Posterior vena cava (tissue), 2 donors: ENCODE measurements at places on chromosomes 7 and 10.

- peak; percentile 58 for DNase-seq
Measured at GRCh38 chr10:116737627-116738327, 4.6 kb downstream of the HSPA12A start.

GRCh38 chr7:158016180-158017097 is 571.2 kb downstream of the PTPRN2 start:
- peak; percentile 67 for DNase-seq

DNA sequence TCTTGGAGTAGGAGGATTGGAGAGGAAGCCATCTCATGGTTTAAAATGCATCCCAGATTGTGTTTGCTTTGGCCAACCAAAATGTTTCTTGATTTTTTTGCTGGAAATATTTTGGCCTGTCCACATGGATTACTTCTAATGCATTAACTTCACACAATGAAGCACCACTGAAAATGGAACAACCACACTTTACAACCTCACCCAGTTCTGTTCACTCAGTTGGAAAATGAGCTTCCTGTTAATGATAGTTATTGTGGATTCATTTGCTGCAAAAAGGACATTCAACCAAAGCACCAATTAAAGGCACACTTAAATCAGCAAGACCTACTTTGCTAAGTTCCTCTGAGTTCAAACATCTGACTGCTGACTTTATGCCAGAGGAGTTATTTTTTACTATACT is 11.3 kb upstream of the A1CF start:
- DNase-seq: no peak

DNA sequence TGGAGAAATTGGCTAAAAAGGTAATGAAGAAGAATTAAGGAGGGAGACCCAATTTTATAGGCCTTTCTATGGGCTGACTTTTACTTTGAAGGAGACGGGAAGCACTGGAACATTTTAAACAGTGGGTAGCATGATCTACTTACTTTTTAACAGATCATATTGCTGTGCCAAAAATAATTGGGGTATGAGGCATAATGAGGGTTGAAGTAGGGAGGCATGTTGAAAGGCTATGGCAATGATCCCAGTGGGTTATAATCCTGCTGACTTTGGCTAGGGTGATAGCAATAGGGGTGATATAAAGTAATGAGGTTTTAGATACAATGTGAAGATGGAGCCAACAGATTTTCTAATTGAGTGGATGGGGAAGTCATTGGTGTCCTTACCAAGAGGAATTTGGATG is 73.2 kb downstream of the GPR37 start:
- DNase-seq: no peak

GRCh38 chr7:23347682-23348180 is 48.6 kb downstream of the MALSU1 start:
- no peak for DNase-seq

DNA sequence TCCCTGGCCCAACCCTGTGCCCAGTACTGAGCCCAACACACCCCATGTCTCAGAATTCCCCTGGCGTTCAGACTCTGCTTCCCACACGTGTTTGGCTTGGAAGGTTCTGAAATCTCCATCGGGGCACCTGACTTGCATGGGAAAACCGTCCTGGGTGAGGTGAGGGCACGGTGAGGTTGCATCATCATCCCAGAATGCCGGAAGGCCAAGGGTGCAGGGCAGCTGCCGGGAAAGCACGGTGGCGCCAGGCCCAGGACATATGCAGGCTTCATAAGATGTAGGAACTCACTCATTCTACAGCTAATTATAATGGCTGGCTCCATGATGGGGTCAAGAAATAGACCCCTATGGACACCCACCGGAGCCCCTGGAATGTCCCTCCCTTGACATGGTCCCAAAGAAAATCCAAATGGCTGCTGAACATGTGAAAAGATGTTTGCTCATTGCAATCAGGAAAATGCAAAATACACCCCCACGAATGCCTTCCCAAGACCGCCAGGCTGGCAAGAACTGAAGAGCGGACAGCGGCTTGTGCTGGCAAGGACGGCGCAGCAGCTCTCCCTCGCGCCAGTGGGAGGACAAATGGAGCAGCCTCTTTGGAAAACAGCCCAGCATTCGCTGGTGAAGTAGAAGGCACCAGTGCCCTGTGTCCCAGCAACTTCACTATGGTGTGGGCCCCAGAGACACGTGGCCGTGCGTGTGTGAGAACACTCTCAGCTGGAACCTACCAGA is 2.3 kb downstream of the KNDC1 start:
- DNase-seq: peak; percentile 47

DNA sequence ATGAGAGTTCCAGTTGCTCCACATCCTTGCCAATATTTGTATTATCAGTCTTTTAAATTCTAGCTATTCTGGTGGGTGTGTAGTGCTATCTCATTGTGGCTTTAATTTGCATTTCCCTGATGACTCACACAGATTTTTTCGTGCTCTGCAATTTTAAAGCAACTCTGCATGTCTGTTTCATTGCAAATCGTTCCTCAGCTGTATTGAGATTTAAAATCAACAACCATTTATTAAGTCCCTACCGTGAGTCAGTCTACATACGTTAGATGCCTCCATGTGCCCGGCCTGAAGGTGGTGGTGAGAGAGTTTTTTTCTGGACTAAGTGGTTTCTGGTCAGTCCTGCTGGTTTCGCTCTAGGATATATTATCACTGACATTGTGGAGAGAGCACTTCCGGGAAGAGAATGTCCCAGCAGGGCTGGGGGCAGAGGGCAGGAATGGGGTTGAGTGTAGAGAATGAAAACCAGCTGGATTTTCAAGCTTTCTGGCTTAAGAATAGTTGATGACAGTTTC is 8.4 kb upstream of the HYCC1 start:
- DNase-seq: no peak

- DNase-seq: no peak
Measured at GRCh38 chr10:51808187-51808586, 108.8 kb upstream of the CSTF2T start.

DNA sequence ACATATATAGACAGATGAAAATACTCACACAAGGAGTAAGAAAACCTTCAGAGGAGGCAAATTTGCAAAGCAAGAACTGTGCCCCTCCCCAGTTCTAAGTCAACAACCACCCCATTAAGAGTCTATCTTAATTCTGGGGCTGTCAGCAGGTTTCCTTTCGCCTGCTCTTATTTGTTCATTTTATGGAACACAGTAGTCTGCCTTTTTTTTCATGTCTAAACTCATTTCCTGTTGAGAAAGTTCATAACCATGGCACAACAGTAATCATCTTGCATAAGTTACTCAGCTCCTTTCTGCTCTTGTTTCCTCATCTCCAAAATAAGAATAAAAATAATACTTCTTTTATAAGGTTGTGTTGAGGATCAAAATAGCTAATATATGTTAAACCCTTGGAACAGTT is 25.8 kb upstream of the AMPH start:
- no peak for DNase-seq

- DNase-seq: no peak
Measured at GRCh38 chr7:42993038-42993437, 60.9 kb downstream of the MRPL32 start.

- DNase-seq: no peak
Measured at GRCh38 chr7:153696242-153696641, 356.0 kb upstream of the DPP6 start.

GRCh38 chr7:30505174-30505697 is 607 bp upstream of the GGCT start:
- DNase-seq: peak; percentile 78

DNA sequence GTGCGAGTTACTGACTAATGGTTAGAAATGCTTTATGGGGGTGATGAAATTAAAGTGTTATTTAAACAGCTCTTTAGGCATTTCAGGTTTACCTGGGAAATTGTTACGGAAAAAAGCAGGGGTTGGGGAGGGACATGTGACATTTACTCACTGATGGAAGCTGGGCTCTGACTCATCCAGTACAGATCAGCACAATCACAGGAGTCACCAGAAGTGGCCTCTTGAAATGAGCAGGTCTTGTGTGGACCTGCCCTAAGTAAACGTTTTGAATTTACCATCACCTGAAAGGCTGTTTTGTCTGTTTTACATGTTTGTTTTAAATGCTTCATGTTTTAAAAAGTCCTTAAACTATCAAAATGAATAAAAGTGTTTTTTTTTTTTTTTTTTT is 2.3 kb downstream of the GLRX3 start:
- DNase-seq: no peak

DNA sequence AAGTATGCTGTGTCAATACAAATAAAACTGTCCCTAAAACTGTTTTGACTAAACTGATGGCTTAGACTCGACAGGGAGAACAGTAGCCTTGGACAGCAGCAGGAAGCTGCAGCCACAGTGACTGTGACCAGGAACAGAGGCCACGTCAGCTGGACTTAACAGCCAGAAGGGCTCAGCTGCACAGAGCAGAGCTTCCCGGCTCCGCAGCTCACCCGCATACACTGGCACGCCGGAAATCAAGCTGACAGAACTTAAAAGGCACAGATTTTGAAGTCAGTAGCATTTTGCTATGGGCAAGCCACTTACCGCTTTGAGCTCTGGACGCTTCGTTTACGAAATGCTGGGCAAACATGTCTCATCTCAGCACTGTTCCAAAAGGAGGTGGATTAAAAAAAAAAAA is 769.7 kb upstream of the AUTS2 start:
- DNase-seq: no peak

DNA sequence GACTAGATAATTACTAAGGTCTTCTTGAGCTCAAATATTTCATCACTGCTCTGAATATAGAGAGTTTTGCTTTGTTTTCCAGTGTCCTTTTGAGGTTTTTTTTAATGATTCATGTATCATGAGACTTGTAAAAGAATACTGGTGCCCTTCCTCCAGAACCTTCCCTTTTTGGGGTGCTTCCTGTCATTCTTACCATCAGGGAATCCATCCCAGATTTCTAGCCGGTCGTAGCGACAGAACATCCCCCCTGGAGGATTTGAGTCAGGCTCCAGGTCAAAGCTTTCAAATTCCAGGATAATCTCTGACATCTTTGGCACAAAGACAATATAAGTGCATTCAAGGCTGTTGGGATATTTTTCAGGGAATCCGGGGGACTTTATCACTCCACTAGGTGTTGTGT is 71.0 kb downstream of the NRP1 start:
- no peak for DNase-seq

GRCh38 chr10:100245484-100246220 is 16.3 kb upstream of the CHUK start:
- no peak for DNase-seq

DNA sequence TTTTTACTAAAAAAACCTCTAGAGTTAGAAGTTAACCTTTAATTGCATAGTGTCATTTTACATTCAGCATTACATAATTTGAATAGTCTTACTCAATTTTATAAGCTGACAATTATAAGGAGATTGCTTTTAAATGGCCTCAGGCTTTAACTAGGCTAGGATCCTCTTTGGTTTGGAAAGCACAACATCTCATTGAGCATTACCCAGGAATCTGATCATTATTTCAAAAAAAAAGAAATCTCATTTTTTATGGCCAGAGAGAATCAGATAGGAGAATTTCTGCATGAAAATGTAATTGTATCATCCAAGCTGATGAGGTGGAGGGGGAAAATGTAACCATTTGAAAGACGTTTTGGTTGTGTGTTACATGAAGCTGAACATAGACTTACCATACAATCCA is 324.9 kb upstream of the POT1 start:
- no peak for DNase-seq

DNA sequence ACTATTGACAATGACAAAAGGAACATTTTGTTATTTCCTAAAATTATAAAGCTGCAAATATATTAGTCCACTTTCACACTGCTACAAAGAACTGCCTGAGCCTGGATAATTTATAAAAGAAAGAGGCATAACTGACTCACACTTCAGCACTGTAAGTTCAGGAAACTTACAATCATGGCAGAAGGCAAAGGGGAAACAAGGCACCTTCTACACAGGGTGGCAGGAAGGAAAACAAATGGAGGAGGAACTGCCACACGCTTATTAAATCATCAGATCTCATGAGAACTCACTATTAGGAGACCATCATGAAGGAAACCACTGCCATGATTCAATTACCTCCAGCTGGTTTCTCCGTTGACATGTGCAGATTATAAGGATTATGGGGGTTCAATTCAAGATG is 203.1 kb downstream of the TPK1 start:
- DNase-seq: no peak

GRCh38 chr10:90872648-90873020 is 860 bp downstream of the RPP30 start:
- DNase-seq: no peak

GRCh38 chr10:32033171-32033570 is 23.1 kb downstream of the KIF5B start:
- DNase-seq: no peak

DNA sequence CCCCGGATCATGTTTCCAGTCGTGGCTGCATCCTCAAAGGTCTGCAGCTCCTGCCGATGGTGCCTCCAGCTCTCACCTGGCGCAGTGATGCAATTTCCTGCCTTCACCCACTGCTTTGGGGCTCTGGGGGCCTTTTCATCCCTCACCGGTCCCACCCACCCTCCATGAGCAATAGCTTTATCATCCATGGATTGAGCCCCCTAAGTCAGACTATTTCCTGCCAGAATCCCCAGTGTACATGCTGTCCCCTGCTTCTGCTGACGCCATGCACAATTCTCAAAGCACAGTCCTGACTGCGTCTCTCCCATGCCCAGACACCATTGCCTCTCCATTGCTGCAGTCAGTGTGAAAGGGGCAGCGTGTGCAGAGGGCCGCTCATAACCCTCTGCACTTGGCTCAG is 49.7 kb downstream of the FAM241B start:
- peak; percentile 34 for DNase-seq

- no peak for DNase-seq
Measured at GRCh38 chr7:3559278-3559677, 258.2 kb downstream of the SDK1 start.

DNA sequence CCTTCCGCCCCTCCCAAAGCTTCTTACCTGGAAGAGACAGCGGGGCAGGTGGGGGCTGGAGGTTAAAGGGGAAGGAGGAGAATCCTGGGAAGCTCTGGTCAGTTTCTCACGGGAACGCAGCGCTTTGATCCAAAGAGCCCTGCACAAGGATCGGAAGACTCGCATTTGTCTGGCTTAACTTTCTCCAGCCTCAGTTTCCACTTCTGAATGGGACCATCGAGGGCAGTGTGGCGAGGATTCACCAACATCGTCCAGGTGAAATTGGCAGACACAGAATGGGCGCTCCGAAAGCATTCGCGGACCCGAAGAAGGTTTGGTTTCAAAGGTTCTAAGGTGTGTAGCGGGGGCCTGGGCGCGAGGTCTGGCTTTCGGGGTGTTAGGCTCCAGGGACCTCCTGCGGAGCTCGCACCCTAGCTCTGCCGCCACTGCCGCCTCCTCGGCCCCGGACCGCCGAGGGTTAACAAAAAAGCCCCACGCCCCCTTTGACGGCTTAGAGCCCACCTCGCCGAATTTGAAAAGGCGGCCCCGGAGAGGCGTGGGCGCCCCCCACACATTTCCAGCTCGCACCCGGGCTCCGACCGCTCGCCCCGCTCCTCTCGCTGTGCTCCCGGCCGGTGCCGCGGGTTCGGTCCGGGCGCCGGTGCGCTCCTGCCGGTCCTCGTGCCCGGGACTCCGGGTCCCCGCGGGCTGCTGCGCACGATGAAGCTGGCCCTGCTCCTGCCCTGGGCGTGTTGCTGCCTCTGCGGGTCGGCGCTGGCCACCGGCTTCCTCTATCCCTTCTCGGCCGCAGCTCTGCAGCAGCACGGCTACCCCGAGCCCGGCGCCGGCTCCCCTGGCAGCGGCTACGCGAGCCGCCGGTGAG is at the start of gene COL26A1:
Gene COL26A1 (plus strand): TSS at position 542 of the 862 bp plus-strand sequence. CDS start 158 bp downstream, at position 700.
- peak; percentile 83 for DNase-seq

GRCh38 chr7:143395187-143396149 is 13.2 kb downstream of the EPHA1 start:
- DNase-seq: peak; percentile 82
